ENCODE measurements at places on chromosomes 3 and 15.
A peak's percentile ranks its signal among the peaks of the same experiment; 100 is the strongest.

GRCh38 chr3:59612444-59612715, 562.6 kb upstream of the CFAP20DC start:
- no peak for DNase-seq

GRCh38 chr3:57815036-57815435, 58.9 kb downstream of the SLMAP start:
- no peak for DNase-seq

DNA sequence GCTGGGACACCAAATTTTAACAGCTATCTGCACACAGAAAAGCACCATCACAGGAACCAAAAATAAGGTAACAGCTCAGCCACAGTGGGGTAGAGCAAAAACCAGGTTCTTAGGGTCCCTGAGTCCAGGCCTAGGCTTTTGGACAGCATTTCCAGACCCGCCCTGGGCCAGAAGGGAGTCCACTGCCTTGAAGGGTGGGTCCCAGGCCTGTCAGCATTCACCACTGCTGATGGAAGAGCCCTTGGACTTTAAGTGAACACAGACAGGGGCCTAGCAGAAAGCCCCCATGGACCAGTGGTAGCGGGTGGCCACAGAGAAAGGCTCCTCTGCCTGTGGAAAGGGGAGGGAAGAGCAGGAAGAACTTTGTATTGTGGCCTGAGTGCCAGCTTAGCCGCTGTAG, 56.4 kb downstream of the PLCH1 start:
- no peak for DNase-seq

DNA sequence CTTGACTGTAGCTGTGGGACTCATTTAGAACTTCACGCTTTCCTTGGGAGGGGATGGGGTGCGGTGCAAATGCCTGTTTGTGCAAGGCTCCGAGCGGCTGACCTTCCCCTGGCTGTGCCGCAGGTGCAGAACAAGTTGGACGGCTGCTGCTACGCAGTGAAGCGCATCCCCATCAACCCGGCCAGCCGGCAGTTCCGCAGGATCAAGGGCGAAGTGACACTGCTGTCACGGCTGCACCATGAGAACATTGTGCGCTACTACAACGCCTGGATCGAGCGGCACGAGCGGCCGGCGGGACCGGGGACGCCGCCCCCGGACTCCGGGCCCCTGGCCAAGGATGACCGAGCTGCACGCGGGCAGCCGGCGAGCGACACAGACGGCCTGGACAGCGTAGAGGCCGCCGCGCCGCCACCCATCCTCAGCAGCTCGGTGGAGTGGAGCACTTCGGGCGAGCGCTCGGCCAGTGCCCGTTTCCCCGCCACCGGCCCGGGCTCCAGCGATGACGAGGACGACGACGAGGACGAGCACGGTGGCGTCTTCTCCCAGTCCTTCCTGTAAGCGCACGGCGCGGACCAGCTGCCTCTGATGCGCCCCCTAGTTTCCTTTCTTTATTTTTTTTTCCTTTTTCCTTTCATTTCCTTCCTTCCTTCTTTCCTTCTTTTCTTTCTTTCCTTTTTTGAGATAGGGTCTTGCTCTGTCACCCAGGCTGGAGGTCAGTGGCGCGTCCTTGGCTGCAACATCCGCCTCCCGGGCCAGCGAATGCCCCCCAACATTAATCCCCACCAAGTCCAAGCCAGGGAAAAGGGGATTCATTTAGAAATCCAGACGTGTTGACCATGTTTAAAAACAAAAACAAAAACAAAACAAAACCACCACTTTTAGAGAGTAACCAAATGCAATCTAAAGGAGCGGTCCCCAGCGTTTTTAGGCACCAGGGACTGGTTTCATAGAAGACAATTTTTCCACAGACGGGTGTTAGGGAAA, 42.7 kb downstream of the EIF2AK4 start:
- no peak for DNase-seq

DNA sequence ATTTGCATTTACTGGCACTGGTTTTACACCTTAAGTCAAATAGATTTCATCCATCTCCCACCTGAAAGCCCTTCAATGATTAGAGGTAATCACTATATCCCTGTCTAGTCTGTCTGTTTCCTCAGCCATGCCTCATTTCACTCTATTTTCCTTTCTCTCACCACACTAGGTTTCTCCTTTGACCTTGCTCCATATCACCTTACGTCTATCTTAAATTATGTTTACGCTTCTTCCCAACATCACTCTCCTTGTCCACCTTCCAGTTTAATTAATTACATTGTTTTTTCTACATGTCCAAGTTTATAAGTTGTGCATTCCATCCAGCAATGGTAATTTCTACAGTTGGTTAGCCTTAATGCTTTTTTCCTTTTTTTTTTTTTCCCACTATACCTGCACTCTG, 396.7 kb upstream of the PDZRN3 start:
- no peak for DNase-seq

GRCh38 chr15:50066202-50066601, 52.8 kb downstream of the ATP8B4 start:
- no peak for DNase-seq

- peak; percentile 14 for DNase-seq
Observed at GRCh38 chr15:98003518-98003917, 43.0 kb downstream of the ARRDC4 start.

GRCh38 chr3:160183345-160184076, 41.7 kb upstream of the C3orf80 start:
- DNase-seq, result no peak

GRCh38 chr3:128413413-128414205, 53.1 kb downstream of the DNAJB8 start:
- DNase-seq, result no peak

DNA sequence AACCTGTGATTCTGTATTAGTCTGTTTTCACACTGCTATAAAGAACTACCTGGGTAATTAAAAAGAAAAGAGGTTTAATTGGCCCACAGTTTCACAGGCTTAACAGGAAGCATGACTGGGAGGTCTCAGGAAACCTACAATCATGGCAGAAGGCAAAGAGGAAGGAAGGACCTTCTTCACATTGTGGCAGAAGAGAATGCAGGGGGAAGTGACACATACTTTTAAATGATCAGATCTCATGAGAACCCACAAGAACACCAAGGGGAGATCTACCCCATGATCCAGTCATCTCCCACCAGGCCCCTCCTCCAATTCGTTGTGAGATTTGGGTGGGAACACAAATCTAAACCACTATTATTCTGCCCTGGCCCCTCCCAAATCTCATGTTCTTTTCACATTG, 6.1 kb downstream of the ZKSCAN7 start:
- DNase-seq, result no peak

GRCh38 chr3:179071027-179071322, 634 bp downstream of the ZMAT3 start:
- peak; percentile 57 for DNase-seq

GRCh38 chr3:47976135-47976732, 40.0 kb downstream of the MAP4 start:
- DNase-seq, result no peak

DNA sequence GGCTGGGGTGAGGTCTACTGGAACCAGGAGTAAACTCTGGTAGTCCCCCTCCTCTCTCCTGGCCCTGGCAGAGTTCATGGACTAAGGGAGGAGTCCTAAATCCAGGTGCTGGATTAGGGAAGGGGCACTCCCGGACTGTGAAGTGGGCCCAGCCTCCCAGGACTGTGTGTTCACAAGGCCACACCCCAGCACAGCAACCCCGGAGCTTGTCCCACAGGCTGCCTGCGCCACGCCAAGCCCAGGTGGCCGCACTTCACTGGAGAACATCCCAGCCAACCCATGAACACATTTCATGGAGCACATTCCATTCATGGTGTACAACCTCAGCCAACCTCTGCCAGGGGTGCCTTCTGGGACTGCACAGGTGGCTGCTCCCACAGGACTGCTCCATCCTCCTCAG, 8.2 kb downstream of the ARPIN start:
- DNase-seq, result no peak

DNA sequence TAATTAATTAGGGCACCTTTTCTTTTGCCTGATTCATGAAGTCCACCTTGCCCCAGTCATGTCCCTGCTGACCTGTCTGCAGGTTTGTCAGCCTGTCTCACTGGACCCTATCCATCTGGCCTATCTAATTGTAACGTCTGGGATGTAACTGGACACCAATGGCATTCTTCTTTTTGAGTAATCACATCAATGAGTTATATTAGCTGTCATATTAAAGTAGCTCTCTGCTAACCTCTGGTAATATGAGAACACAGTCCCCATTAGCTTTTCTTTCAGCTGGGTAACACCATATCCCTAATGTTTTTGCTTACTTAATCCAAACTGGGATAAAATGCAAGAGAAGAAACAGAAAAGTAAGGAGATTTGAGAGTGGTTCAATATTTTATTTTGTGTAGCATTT, 166.2 kb upstream of the VEPH1 start:
- no peak for DNase-seq
